ENCODE measurements at places on chromosomes 16 and 17.

DNA sequence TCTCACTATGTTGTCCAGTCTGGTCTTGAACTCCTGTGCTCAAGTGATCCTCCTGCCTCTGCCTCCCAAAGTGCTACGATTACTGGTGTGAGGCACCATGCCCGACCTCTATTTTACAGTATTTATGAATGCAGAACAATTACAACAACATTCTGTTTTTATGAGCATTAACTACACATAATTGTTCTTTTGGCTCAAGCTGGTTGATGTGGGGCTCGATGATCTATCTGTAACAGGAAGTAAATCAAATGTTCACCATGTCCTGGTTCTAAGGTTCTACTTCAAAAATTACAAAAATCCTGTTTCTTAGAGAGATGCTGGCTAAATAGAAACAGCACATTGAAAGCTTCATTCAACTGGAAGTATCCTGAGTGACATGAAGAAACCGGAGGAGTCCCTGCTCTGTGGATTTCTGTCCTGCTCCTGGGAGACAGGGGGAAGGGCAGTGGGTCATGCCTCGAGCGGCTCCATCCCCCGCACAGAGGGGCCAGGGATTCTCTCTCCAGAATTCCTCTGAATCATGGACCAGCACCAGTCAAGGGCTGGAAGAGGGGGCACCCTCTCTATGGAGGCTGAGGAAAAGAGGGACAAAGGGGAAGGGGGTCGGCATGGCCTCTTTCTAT, 31.5 kb downstream of the FA2H start:
- no peak for DNase-seq

DNA sequence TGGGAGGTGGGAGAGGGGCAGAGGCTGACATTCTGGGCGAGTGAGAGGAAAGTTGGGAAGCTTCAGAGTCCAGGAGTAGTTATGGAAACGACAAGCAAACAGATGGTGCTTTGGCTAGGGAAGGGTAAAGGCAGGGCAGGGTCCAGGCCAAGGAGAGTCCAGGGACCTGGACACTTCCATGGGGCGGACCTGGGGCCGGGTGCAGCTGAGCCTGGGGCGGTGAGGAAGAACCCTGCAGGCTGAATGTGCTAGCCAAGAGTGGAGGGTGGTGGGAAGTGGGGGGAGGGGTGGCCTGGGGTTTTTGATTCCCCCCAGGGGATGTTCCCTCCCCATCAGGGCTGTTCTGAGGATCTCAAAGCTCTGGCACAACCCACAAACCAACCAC, 2.6 kb downstream of the PPP1R9B start:
- DNase-seq, result no peak

GRCh38 chr16:87838643-87839541, 30.4 kb downstream of the SLC7A5 start:
- no peak for DNase-seq

DNA sequence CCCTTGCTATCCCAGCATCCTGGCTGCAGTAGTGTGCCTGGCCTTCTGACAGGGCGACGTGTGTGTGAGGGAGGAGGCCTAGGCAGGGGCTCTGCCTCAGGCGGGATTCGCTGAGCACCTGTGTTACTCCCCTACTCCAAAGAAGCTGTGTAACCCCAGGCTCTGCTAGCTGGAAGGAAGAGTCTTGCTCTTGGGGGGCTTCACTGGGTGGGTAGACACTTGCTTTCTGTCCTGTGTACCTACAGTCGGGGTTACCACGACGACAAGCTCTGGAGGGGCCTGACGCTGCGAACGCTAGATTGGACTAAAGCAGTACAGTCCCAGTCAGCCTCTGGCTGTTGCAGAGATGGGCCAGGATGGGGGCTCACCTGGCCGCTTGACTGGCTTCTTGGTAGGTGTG, 9.5 kb downstream of the EXOC7 start:
- no peak for DNase-seq

GRCh38 chr16:72050769-72051464, 3.4 kb upstream of the HP start:
- DNase-seq, result no peak

- DNase-seq, result no peak
Measured at GRCh38 chr17:47686664-47687327, 7.2 kb upstream of the TBKBP1 start.

GRCh38 chr16:9062301-9062700, 29.1 kb upstream of the HAPSTR1 start:
- no peak for DNase-seq

Data from esophagus squamous epithelium (tissue), 5 donors.